Fibroblast of lung (primary cell): ENCODE measurements at places on chromosomes 7 and 10.
A peak's percentile ranks its signal among the peaks of the same experiment; 100 is the strongest.

DNA sequence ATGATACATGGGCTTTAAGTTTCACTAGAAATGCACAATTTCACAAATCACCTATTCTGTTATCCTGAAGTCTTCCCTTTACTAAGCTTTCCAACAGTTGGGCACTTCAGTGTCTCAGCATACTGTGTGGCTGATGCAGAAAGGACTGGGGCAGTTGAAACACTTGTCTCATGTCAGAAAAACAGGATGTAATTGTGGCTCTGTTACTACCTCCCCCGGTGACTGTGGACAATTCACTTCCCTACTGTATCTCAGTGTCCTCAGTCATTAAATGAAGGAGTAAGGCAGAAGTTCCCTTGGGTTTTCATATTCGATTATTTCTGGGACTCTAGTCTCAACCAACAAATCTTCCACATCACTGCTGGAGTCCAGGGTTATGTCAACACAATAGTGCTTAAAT is 17.9 kb downstream of the ANKRD22 start:
- DNase-seq, result no peak

DNA sequence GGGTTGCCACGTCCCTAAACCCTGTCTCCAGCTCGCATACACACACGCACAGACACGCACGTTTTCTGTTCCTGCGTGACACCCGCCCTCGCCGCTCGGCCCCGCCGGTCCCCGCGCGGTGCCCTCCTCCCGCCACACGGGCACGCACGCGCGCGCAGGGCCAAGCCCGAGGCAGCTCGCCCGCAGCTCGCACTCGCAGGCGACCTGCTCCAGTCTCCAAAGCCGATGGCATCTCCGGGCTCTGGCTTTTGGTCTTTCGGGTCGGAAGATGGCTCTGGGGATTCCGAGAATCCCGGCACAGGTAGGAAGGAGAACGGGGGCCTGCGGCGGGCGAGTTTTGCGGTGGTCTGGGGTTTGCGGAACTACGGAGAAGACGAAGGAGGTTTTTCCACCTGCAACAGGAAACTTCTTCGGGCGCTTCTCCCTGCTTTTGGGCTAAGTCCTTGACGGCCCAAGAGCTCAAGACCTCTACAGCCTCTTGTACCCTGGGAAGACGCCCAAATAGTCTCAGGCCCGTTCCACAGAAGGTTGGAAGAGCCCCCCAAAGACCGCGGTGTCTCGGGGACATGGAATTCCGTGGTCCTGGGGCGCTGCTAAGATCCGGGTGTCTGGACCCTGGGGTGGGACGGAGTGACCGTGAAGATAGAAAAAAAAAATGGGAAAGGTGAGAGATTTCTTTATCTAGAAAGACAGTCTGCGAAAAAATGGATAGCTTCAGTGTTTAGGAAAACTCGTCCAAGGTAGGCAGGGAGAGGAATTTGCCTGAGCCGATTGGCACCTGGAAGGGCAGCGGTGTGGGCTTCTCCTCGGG is at the start of gene GAD2:
TSS of gene GAD2 (plus strand) at position 190 of the 811 bp plus-strand sequence. CDS start at position 226, 36 bp downstream.
- no peak for DNase-seq

DNA sequence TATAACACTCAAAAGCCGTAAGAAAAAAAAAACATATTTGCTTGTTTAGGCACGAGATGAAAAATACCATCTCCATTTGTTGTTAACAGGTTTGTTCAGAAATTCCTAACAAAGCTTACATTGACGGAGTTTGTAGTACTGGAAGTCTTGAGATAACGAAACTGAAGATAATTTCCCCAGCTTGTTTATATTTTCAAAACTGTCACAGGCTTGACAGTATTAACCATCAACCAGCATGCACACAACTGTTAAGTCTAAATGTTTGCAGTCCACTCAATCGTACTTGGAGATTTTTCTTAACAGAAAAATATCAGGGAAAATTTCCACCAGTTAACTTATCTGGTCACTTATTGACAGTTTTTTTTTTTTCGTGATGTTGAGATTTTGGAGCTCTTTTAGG is 68.5 kb downstream of the ITGA8 start:
- DNase-seq, result no peak

DNA sequence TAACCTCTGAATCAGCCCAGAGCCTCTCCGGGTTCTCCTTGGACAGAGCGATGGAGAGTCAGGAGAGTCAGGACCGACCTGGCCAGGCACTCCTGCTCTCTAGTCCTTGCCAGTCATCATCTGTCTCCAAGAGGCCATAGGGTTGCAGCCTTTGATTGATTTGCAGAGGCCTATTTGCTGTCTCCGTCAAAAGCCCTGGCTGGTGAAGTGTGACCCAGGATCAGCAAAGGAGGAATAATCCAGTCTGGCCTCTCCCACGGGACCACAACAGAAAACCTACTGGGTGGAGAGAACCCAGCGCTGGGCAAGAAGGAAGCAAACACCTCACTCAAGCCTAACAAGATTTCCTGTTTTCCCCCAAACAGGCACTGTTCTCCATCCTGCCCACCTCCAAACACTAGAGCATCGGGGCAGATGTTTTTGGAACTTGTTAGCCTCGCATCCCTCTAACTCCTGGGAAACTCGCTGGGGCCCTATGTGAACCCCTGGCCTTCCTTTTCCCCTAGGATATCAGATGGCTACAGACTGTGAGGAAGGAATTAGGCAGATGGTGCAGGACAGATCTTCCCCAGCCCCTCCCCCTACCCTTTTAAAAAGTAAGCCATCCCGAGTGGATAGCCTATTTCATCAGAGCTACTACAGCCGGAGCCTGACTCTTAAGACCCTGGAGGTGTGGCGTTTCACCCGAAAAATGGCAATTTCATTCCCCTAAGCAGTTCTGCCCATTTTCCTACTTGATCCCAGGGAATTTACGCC is 54.3 kb downstream of the PODXL start:
- DNase-seq, result no peak

DNA sequence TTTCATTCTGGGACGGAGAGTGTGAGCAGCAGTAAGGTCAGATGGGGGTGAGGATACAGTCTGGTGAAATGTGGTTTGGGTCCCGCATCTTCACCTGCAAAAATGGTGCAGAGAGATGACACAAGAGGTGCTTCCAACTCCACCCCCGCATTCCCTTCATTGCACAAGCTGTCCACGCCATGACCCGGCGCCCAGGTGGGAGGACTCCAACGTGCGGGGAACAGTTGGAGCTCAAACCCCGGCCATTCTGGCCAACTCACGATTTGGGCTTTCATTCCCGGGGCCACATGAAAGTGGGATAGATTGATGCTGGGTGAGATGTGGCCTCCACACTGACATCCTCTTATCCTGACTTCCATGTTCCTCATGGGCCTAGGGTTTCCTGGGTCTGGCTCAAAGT is 34.6 kb upstream of the ZNF273 start:
- no peak for DNase-seq

- peak; percentile 83 for DNase-seq
Observed at GRCh38 chr10:20596065-20596755, 300.9 kb downstream of the NEBL start.

GRCh38 chr7:33251301-33251700 is 121.9 kb downstream of the BBS9 start:
- no peak for DNase-seq

- peak; percentile 59 for DNase-seq
Observed at GRCh38 chr10:58919927-58920654, 256.4 kb upstream of the PHYHIPL start.

DNA sequence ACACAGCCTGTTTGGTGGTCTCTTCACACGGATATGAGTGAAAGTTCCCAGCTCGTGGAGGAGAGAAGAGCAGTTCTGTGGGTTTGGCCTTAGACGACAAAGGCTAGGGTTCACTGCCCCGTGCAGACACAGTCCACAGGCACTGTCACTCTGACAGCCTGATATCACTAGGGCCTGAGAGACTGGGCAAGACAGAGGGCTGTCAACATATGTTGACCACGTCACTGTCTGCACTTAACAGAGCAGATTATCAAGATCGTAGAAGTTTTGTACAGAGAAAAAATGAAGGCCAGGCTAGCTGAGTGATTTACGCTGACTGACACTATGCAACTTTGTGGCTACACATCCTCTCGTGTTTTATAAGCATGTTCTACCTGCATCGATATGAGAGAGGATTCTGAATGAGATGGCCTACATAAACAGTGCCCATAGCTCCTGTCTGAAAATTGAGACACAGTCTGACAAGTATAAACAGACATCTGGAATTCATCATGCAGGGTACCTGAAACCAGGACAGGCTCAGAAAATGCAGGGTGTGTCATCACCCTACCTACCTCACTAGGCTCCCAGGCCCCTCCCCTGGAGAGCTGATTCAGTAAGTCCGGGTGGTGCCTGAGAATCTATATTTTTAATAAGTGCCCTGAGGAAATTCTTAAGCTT is 120.0 kb downstream of the SGMS1 start:
- DNase-seq, result no peak

GRCh38 chr7:151917791-151918509 is 38.3 kb upstream of the GALNTL5 start:
- no peak for DNase-seq

DNA sequence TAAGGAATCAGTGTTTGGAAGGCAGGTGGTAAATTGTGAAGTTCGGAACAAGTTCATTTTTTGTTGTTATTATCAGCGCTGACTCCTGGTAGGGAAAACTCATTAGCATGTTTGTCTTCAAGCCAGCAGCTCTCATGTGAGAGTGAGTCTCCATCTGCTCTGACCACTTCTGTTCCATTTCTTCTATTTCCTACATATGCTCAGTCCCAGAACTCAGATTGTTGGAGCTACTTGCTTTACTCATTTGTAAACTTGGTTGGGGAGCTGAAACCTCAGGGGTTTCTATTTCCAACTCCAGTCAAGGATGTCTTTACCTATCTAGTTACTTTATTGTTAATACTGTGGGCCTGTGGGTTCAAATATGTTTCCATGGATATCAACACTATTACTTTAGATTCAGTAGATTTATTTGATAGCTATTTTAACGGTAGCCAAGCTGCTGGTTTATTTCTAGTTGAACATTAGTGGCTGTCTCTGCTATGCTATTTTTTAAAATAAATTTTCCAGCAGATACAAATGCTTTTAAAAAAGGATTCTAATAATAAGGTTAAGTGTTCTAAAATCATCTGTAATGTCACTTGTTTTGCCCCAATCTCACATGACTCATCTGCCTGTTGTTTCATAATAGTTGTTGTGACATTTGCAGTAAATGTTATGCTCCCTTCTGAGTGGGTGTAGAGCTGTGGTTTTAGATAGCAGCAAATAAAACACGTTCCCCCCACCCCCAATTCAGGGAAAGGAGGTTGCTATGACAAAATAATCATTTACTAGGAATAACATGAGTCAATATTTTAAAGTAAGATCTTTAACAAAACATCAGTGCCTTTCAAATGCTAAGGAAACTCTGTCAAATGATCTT is 143.3 kb downstream of the HDAC9 start:
- DNase-seq, result peak; percentile 44

- peak; percentile 32 for DNase-seq
Observed at GRCh38 chr7:136998495-136998894, 130.0 kb downstream of the CHRM2 start.

- peak; percentile 75 for DNase-seq
Observed at GRCh38 chr7:104958371-104958865, 55.6 kb upstream of the KMT2E start.

- DNase-seq, result no peak
Observed at GRCh38 chr10:7389346-7389745, 21.5 kb downstream of the SFMBT2 start.

- peak; percentile 21 for DNase-seq
Observed at GRCh38 chr10:74738985-74739567, 87.3 kb upstream of the KAT6B start.

DNA sequence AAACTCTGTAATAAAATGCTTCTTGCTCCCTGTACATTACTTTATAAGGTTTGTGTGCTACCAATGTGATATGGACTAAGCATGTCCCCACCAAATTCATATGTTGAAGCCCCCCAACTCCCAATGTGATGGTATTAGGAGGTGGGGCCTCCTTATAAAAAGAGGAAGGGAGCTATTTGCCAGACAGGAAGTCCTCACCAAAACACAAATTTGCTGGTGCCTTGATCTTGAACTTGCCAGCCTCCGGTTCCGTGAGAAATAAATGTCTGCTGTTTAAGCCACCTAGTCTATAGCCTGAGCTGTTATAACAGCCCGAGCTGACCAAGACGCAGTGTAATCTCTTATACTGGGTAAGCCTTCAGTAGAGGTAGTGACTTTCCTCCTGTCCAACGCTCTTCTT is 114.5 kb downstream of the INHBA start:
- no peak for DNase-seq

GRCh38 chr10:26048756-26049155 is 114.7 kb downstream of the MYO3A start:
- DNase-seq, result no peak

- no peak for DNase-seq
Observed at GRCh38 chr10:71880425-71881306, 29.6 kb upstream of the PSAP start.
